ENCODE measurements at places on chromosomes 4 and X.

DNA sequence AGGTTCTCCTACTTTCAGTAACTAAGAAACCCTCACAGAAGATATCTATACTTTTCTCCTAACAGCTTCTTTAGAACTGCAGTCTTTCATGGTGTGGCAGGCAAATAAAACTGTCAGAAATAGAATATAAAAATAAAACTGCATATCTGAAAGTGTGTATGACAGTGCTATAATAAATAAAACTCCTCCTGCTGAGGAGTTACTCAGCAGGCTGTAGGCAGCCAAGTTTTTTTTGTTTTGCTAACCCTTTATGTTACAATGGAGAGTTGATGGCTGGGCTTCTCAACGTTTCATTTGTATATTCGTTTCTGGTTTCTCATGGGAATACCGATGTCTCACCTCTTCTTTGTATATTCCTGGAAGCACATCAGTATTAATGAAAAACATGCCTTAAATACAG lies 18.2 kb upstream of the UGT2B10 start:
- DNase-seq, result no peak

GRCh38 chr4:126560794-126561193 lies 1072.0 kb upstream of the INTU start:
- DNase-seq, result no peak

GRCh38 chr4:41935652-41936021 lies 408 bp downstream of the TMEM33 start:
- peak; percentile 29 for DNase-seq

GRCh38 chr4:122823476-122823875 lies 3.2 kb upstream of the FGF2 start:
- no peak for DNase-seq

DNA sequence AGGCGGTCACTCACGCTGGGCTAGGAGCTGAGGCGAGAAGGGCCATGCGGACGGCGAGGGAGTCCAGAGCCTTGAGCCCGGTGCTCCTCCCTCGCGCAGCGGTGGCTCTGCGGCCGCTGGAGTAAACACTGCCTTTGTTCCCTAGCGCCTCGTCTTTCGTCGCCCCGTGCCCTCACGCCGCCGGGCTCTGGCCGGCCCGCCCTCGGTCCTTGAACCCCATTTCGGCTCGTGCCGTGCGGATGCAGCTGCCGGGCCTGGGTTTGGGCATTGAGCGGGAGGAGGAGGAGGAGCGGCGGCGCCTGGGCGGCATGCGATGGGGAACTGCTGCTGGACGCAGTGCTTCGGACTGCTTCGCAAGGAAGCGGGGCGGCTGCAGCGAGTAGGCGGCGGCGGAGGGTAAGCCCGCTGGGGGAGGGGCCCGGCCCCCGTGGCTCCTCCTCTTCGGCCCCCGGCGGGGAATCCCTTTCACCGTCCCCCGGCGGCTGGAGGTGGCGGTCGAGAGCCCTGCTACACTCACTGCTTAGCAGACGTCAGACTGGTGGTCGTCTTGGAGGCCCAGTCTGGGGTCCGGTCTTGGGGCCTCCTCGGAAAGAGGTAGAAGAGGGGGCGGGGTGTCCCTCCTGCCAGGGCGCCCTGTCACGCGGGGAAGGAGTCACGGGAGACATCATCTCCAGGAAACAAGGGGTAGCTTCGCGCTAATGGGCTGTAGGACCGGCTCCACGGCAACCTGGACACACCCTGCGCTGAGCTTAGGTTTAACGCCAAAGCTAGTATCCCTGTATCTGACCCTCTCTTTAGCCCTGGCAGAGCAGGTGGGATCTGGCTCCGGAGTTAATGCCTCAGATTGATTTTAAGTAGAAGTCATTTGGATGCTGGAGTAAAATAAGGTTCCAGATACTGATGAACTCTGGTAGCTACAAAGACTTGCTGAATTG lies at the start of gene AP1AR:
TSS of gene AP1AR (plus strand) at position 9 of the 935 bp plus-strand sequence. CDS start at position 314, 305 bp downstream.
- peak; percentile 87 for DNase-seq

- no peak for DNase-seq
Observed at GRCh38 chr4:168805341-168805740, 204.7 kb downstream of the CBR4 start.
